ENCODE measurements at places on chromosomes 3 and 15. TPM values are rescaled to one million over a fixed set of nuclear protein-coding genes. Genes with fewer than 3 reads are reported as not detected.

Gene SPINT1
- total RNA-seq: 0.85 TPM

Gene LYZL4
- total RNA-seq: not detected

Gene ABI3BP
- 1.1 TPM for total RNA-seq

Gene PLS1
- total RNA-seq: 11.8 TPM

Gene GRM7
- total RNA-seq: not detected

Gene CLSTN2
- total RNA-seq: 0.05 TPM

Gene SAMD7
- total RNA-seq: not detected

Gene ABHD2
- 73.9 TPM for total RNA-seq

Gene CADPS
- total RNA-seq: not detected

Gene GABRB3
- total RNA-seq: 73.4 TPM

Gene CAND2
- total RNA-seq: 0.42 TPM

Gene CHDH
- 1.9 TPM for total RNA-seq

Gene CCR8
- total RNA-seq: not detected

Gene TTLL13
- 0.09 TPM for total RNA-seq
